ENCODE measurements at places on chromosomes 11 and 22.
A peak's percentile ranks its signal among the peaks of the same experiment; 100 is the strongest.

- no peak for DNase-seq
Observed at GRCh38 chr11:68370211-68371111, 58.1 kb downstream of the LRP5 start.

DNA sequence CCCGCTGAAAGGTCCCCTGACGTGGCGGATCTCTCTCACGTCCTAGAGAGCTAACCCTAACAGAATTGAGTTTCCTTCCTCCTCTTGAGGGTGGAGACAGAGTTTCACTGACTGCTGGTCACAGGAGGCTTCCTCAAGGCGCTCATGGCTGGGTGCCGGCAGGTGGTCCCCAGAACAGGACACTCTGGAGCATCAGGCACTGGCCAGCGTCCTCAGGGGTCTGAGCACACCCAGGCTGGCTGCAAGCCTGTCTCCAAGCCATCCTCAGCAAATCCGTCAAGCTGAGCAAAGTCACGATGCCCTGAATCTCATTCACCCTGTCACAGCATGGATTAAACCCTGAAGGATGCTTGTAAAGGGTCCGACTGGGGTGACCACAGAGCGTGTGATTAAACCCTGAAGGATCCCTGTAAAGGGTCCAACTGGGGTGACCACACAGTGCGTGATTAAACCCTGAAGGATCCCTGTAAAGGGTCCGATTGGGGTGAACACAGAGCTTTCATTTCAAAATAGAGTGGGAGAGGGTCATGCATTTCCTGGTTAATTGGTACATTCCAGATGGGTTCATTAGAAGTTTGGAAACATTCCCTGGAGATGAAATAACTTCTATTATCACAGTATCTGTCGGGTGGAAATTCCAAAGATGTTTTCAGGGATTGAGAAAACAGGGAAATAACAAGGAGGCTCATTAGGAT is 473.0 kb downstream of the BRD1 start:
- no peak for DNase-seq

DNA sequence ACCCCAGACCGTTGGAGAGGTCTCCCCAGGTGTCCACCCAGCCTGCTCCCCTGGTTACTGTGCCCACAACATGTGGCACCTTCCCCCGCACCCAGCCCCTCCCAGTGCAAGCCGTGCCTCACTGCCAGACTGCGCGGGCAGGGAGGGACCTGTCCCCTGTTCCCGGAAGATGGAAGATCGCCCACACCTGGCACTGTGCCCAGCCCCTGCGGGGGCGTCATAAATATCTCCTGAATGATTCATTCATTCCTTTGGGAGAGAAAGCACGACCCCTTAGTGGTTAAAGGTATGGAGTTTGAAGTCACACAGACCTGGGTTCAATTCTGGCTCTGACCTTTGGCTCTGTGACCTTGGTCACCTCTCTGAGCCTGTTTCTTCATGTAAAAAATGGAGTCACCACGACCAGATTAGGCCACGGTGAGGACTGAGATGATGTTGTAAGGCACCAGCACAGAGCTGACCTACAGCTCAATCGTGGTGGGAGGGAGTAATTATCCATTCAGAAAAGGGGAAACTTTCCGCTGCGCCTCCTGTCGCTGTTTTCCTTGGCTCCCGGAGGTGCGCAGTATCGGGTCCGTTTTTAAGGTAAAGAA is 497 bp upstream of the SYT12 start:
- DNase-seq, result no peak

DNA sequence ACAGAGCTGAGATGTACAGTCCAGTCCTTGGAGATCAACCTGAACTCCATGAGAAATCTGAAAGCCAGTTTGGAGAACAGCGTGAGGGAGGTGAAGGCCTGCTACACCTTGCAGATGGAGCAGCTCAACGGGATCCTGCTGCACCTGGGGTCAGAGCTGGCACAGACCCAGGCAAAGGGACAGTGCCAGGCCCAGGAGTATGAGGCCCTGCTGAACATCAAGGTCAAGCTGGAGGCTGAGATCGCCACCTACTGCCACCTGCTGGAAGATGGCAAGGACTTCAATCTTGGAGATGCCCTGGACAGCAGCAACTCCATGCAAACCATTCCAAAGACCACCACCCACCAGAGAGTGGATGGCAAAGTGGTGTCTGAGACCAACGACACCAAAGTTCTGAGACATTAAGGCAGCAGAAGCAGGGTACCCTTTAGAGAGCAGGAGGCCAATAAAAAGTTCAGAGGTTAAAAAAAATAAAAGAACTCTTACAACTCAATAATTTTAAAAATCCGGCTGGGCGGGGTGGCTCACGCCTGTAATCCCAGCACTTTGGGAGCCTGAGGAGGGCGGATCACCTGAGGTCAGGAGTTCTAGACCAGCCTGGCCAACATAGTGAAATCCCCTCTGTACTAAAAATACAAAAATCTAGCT is 69.9 kb upstream of the RTL6 start:
- peak; percentile 57 for DNase-seq

GRCh38 chr22:32103658-32104315 is 55.3 kb downstream of the C22orf42 start:
- DNase-seq, result no peak

DNA sequence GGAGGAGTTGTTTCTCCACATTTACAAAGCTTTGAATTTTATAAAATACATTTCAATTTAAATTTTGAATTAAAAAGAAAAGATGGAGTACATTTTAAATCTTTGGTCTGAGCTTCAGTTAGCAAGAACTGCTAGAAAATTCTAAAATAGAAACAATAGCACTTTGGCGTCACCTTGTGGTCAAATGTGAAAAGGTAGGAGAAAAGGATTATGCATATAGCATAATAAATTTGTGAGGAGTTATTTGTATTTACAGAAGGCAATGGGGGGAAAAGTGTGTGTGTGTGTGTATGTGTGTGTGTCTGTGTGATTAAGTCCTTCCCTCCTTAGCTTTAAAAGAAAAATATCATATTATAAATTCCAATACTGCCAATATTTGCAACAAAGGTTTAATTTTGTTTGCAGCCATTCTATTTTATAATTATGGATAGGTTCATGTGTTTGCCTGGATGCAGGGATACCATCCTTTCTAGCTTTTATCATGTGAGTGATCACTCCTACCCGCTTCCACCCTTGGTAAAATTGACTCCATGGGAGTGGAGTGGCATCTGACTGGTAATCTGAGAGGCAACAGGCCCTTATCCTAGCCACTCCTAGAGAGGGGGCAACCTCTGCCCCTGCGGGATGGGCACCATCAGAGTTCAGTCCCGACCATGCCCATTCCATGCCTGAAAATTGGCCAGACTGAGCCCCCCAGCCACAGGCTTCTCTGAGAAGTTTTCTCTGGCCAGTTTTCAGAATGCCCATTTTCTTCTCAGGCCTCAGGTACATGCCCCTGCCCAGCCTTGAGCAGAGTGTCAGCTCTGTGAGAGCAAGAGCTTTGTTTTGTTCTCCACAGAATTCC is 13.6 kb upstream of the LGR4 start:
- DNase-seq, result peak; percentile 15
